ENCODE measurements at places on chromosomes 7 and 10. TPM values are rescaled to one million over a fixed set of nuclear protein-coding genes. Genes with fewer than 3 reads are reported as not detected.

DNA sequence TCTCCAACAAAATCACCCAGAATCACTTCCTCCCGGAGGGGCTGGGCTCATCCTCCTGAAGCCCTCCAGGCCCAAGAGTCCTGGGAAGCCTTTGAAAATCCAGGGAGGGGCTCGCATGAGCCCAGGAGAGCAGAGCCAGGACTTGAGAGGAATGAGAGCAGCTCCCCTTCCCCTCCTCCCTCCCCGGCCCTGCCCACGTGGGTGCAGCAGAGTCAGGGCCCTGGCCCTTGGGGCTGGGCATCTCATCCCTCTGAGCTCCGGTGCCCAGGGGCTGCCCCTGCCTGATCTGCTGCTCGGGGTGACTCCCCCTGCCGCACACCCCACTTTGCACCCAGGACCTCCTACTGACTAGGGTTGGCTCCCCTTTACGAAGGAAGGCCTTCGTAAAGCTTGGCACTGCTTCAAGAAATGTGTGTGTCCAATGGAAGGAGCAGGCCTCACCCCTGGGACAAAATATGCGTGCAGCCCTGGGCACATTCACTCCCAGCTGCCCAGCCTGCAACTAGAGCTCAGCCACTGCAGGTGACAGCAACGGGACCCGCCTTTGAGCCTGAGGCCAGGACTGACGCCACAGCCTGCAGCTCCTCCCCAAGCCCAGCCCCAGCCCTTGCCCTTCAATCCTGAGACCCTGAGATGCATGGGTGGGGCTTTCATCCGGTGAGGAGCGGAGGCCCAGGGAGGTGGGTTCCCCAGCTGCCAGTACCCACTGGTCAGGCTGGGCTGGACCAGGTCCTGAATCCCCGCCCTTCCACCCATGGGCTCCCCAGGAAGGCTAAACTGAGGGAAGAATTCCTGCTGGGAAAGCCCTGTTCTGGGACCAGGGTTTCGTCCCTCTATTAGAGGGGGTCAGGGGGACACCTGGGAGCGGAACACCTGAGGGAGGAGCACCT is 21.8 kb downstream of the PWWP2B start:
- peak; percentile 7 for DNase-seq

GRCh38 chr10:77501846-77502261 is 135.8 kb downstream of the KCNMA1 start:
- DNase-seq = no peak

DNA sequence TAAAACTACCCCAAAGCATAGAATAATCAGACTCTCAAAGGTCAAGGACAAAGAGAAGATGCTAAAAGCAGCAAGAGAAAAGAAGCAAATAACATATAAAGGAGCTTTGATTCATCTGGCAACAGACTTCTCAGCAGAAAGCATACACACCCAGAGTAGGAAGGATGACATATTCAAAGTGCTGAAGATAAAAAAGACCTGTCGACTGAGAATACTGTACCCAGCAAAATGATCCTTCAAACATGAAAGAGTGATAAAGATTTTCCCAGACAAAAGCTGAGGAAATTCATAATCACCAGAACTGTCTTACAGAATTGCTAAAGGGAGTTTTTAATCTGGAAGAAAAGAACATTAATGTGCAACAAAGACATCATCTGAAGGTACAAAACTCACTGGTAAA is 14.9 kb downstream of the KCNK18 start:
- DNase-seq = no peak

GRCh38 chr7:115113776-115114175 is 191.9 kb downstream of the MDFIC start:
- DNase-seq = no peak

- DNase-seq = peak; percentile 33
Measured at GRCh38 chr7:90595342-90595800, 750 bp upstream of the CDK14 start.

DNA sequence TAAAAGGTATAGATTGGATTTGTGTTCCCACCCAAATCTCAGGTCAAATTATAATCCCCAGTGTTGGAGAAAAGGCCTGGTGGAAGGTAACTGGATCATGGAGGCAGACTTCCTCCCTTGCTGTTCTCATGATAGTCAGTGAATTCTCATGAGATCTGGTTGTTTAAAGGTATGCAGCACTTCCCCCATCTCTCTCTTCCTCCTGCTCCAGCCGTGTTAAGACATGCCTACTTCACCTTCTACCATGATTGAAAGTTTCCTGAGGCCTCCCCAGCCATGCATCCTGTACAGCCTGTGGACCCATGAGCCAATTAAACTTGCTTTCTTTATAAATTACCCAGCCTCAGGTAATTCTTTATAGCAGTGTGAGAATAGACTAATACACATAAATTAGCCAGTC is 39.1 kb downstream of the HTR7 start:
- DNase-seq = no peak

DNA sequence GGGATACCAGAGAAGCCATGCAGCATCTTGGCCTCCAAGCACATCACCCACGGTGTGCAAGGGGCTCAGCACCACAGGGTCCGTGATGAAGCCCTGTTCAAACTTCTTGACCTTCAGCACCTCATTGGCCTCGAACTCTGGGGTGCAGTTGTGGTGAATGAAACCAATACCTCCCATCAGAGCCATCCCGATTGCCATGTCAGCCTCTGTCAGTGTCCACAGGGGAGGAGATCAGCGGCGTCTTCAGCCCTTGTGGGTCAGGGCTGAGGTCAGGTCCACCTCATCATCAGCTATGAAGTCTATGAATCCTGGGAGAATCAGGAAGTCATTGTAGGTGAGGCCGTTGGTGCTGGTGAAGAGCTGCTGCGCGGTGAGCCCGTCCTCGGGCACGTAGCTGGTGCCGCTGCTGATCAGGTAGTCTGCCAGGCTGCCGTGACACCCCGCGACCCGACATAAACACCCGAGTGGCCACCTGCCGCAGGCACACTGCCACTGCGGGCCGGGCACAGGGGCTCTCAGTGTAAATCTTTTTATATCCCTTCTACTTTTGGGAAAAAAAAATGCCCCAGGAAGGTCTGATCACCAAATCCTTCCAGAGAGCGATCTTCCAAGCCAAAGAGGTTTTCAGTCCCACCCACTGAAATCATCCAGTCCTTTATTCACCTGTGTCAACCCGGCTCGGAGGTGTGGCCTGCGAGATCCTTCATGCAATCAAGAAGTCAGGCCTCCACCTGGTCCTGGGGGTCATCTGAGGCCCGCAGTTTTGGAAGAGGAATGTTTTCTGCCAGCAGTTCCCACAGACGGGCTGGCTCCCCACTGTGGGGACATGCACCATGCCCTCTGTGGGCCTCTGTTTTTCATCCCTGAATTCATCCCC is 144.1 kb upstream of the KCNMA1 start:
- DNase-seq = no peak

- peak; percentile 72 for DNase-seq
Measured at GRCh38 chr7:44881610-44882009, 3.7 kb downstream of the PURB start.

- no peak for DNase-seq
Measured at GRCh38 chr10:43844221-43844620, 195.5 kb upstream of the ZNF32 start.

DNA sequence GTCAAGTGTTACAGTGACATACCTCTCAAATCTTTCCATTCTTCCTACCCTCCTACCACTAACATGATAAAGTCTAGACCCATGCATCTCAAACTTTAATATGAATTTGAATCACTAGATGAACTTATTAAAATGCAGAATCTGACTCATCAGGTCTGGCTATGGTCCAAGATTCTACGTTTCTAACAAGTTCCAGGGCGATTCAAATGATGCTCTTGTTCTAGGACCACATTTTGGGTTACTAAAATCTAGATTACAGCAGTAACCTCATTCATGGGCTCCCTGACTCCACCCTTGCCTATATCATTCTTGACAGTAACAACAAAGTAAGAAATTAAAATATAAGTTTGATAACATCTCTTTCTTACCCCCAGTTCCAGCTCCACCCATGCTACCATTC is 124.8 kb upstream of the LSM8 start:
- peak; percentile 3 for DNase-seq

PRSS1 gene
- not detected for total RNA-seq

LRRC61 gene
- total RNA-seq = 0.09 TPM

ADAM8 gene
- total RNA-seq = not detected

GIMAP5 gene
- not detected for total RNA-seq

SH2D4B gene
- total RNA-seq = not detected

MPLKIP gene
- total RNA-seq = 18.2 TPM

ANXA11 gene
- total RNA-seq = 51.1 TPM
